ENCODE measurements at places on chromosomes 2 and 18.

DNA sequence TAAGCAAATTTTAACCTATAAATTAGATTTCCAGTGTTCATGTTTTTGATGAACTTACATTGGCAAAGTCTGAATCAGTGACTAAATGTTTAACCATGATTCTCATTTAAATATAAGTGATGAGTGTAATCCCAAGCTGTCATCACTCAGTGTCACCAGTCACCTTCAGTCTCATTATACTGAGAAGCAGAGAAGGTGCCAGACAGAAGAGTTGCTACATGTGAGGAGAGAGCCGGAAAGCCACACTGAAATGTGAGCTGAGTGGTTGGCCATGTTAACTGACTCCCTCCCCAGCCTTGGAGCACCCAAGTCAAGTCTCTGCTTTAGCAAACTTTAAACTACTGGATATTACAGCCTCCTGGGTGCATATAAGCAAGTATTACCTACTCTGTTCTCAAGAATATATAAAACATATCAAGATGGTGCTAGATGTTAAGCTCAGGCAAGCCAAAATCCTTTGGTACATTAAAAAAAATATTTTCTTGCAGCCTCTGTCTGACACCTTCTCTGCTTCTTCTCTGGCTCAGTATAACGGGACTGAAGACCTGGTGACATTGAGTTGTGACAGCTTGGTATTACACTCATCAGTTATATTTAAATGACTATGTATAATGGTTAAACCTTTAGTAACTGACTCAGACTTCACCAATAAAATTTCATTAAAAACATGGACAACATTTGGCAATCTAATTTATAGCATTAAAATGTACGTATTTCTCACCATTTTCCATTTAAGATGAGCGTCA, 75.8 kb upstream of the MAP3K20 start:
- no peak for DNase-seq

DNA sequence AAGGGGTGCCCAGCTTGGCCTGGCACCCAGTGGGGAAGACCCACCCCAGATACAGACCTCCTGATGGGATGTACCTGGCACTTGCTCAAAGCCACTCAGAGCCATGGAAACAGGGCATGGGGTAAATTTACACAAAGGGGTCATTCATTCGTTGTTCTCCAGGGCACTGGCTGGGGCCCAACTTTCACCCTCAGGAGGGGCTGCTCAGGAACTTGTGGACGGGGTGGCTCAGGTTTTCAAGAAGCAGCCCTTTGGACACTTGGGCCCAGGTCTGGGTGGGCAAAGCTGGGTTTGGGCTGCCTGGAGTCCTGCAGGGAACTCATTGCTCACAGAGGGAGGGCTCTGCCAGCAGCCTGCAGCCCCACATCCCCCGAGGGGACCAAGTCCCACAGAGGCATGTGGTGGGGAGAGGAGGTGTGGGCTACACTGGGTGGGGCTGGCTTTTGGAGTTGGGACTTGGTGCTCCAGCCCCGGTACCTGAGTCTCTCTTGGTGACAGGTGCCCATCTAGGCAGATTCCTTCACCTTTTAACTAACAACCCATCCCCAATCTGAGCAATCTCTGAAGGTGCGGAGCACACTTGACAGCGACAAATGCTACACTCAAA, 172.3 kb downstream of the CELF4 start:
- DNase-seq = no peak

GRCh38 chr2:177072090-177072489, 140.5 kb upstream of the HNRNPA3 start:
- DNase-seq = no peak

GRCh38 chr18:46167971-46168370, 63.8 kb downstream of the HAUS1 start:
- DNase-seq = no peak

DNA sequence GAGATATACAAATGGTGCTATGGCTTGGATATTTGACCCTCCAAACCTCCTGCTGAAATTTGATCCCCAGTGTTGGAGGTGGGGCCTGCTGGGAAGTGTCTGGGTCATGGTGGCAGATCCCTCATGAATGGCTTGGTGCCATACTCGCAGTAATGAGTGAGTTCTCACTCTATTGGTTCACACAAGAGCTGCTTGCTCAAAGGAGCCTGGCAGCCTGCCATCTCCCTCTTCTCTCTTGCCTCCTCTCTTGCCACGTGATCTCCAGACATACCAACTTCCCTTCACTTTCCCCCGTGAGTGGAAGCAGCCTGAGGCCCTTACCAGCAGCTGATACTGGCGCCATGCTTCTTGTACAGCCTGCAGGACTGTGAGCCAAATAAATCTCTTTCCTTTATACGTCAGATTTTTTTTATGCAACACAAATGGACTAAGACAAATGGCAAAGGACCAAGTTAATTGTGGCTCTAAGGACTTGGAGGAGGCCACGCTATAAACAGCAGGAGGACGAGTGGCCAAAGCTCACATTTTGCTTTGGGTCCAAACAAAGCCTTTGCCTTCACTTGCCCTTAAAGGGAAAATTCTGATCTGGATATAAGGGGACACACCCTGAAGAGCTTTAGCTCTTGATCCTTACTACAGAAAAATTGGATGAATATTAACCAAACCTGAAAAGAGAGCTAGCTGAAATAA, 214.7 kb downstream of the SS18 start:
- DNase-seq = no peak

DNA sequence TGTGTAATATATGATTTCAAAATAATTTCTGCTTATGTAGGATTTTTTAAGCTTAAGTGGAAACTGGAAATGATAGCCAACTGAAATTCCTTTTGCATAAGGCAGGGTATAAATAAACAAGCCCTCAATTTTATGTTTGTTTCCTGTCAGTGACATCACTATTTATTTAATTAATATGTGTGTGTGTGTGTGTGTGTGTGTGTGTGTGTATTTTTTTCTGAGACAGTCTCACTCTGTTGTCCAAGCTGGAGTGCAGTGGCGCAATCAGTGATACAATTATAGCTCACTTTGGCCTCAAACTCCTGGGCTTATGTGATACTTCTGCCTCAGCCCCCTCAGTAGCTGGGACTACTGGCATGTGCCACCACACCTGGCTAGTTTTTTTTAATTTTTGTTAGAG, 29.3 kb upstream of the CYP20A1 start:
- no peak for DNase-seq

- DNase-seq = no peak
These were observed 202.5 kb downstream of the CCDC102B start for GRCh38 chr18:69000366-69000765.

DNA sequence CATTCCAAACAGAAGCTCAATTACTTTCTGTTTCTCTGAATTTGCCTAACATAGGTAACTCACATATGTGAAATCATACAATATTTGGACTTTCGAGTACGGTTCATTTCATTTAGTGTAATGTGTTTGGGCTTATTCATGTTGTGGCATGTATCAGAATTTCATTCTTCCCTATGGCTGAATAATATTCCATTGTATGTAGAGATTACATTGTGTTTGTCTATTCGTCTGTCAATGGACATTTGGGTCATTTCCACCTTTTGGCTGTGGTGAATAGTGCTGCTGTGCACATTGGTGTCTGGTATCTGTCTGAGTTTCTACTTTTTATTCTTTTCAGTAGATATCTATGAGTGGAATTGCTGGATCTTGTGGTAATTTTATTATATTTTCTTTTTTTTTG, 43.9 kb downstream of the LBH start:
- no peak for DNase-seq

GRCh38 chr2:16442971-16443370, 222.7 kb downstream of the CYRIA start:
- DNase-seq = no peak

DNA sequence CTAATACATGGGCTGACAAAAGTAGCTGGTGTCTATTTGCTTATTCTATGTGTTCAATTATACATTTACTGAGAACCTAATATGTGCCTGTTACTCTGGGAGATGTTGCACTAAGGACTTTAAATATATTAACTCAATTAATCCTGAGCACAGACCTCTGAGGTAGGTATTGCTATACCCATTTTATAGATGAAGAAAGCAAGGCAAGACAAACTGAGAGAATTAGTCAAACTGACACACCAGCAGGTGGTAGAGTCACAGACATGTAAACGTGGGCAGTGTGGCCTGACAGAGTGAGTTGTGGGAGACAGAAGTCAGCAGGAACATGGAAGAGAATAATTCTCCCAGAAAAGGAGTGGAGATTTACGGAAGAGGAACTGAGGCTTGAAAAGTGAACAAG, 428.9 kb downstream of the LPIN1 start:
- DNase-seq = no peak

DNA sequence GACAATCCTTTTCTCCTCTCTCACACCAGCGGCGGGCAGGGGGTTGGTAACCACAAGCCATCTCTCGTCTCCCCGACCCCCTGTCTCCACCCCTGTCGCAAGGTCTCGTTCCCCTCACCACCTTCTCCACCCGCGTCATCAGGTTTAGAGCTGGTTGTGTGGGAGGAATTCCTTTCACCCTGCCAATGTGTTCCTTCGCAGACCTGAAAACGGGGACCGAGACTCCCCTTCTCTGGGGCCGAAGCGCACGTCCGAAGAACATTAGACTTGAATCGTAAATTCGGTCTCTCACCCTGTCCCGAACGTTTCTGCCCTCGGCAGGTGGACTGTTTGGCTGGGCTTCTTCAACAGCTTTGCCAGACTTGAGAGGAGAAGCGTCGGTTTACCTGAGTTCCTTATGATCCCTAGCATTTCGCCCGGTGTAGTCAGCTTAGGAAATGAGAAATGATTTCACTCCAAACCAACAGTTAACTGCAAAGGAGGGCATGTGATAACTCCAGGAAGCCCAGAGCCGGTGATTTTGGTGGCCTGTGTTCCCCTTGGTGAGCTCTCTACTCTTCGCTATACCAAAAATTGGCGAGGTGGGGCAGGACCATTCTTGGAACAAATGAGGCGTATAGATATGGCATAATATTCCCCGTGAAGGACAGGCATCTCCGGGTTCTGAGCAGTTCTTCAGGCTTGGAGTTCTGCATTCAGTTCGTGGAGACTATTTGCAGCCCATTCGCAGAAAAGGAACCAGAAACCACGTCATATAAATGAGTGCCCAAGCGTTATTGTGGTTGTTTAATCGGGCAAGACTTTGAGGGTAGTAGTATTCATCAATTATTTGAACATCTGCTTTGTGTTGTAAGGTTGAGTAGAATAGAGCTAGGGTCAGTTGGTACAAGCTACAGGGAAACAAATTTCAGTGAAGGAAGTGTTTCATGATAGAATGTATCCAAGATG, 694 bp downstream of the CFAP36 start:
- DNase-seq = no peak

DNA sequence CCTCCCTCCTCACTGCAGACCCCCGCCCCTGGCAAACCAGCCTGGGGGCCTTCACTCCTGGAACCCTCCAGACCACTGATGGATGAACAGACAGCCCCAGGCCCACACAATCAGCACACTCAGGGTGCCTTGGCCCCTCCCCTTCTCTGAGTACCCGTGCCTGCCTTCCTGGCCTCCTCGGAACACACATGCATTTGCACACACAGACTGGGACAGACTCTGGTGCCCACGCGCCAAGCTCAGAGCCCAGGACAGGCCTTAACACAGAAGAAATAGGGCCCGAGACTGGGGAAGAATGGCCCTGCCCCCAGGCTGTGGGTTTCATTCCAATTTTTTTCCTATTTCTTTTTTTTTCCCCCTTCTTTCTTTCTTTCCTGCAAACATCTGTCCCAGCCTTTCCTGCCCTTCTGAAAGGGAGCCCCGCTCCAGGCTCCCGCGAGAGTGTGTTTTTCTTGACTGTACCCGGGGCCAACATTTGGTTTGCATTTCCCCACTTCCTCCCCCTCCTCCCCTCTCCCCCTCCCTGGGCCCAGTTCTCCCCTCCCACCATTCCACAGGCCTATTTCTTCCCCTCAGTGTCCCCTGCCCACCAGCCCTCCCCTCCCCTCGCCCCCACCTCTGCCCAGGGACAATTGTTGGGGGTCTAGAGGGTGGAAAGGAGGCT, 618 bp upstream of the TNS1 start:
- no peak for DNase-seq

- no peak for DNase-seq
These were observed 19.9 kb upstream of the BCL2L11 start for GRCh38 chr2:111100765-111101162.

GRCh38 chr2:233247116-233247515, 4.4 kb upstream of the ATG16L1 start:
- DNase-seq = no peak

DNA sequence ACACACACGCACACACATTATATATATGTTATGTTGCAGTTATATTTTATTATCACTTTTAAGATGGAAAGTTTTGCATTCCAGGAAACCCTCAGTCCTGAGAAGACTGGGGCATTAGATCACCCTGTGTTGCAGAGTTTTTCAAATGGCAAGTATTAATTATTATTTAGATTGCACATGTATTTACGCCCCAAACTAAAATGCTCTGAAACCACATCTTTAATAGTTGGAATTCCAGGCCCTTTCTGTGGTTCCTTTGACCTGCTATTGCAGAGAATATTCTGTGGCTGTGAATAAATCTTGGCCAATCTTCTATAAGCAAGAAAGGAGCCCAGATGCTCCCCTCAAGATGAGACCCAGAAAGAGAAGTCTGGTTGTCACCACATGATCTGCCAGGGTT, 427.0 kb upstream of the TNP1 start:
- DNase-seq = no peak

- DNase-seq = no peak
These were observed 154.0 kb downstream of the INHBB start for GRCh38 chr2:120499784-120500495.

DNA sequence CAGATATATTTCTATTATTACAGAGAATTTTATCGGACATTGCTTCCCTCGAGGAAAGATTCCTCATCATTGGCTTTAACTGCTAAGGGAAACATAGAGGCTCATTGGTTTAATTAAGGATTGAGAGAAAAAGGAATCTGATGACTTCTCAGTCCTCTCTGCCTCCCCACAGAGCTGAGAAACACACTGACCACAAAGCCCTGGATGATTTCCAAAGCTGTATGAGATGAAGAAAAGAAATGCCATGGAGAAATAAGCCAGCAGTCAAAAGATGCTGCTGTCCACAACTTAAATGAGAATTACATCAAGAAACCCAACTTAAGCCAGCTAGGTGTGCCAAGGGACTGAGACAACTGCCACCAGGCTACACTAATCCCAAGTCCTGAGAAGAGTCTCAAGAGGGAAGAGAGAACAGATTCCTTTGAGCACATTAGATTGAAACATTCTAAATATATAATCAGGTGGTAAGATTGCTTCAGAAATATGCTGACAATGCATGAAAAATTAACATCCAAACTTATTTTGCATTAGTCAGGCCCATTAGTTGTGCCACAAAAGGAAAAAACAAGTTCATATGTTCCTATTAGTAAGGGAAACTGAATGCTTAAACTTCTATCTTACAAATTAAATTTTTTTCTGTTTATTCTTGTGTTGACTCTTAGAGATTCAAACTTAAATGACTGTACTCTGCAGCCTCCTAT, 308.1 kb upstream of the CYRIA start:
- no peak for DNase-seq

DNA sequence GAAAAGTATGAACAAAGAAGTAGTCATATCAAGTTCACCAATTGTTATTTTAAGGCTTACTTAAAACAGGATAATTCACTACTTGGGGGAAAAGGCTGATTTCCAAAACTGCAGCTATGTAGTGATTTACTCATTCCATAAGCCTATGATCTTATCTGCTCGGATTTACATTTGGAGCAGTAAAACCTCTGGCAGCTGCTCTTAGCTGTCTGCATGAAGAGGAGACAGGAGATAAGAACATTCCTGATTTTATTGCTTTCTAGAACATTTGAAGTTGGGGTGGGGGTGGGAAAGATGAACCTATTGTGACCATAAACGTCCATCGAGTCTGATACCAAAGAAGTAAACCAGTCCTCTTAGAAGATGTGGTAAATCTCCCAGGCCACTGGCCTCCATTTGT, 120.9 kb downstream of the MMADHC start:
- no peak for DNase-seq

- DNase-seq = no peak
These were observed 45.4 kb downstream of the SPRED2 start for GRCh38 chr2:65386989-65387388.

GRCh38 chr18:61753373-61753772, 139.4 kb downstream of the RNF152 start:
- no peak for DNase-seq

Measured in HuH-7.5 (cell line).